ENCODE measurements at places on chromosomes 2 and 18. TPM values are rescaled to one million over a fixed set of nuclear protein-coding genes. Genes with fewer than 3 reads are reported as not detected.

The UGT1A7 gene
- total RNA-seq = not detected

The CRYGD gene
- not detected for total RNA-seq

The BOLL gene
- not detected for total RNA-seq

DNA sequence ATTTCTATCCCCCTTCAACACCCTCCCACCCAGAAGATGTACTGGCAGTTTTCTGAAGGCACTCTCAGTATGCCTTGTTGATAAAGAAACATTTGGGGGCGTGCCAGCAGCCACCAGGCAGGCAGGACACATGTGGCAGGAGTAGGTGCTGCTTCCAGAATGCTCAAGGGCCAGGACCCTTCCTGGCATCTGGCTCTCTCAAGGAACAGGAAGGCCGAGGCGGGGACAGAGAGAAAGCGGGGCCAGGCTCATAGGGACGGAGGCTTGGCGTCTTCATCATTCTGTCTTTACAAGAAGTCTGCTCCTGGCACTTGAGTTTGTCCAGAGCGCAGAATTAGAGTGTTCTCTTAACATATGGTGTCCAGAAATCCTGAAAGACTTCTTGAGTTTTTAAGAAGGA lies 121.6 kb downstream of the FAM210A start:
- no peak for DNase-seq

- peak; percentile 79 for DNase-seq
These were observed 21.7 kb upstream of the BAZ2B start for GRCh38 chr2:159637988-159638501.

- no peak for DNase-seq
These were observed 184.2 kb downstream of the PIEZO2 start for GRCh38 chr18:10965119-10965518.

DNA sequence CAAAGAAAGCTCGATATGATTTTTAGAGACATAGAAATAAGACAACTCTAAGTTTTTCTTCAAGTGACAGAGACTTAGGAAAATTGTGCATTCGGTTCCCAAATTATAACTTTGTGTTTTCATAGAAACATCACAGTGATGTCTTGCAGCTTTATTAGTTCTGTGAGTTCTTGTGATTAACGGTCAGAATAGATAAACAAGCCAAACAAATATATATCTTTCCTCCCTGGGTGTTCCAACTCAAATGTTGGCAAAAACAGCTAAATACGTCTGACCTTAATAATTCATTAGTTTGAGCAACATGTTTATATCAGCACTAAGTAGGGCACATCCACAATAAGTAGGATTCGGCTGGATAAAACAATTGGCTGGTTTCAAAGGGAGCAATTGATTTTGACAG lies 47.6 kb downstream of the DTNA start:
- DNase-seq = no peak

GRCh38 chr2:36805635-36806224 lies 109.2 kb downstream of the VIT start:
- DNase-seq = no peak

GRCh38 chr2:182553483-182553882 lies 126.6 kb upstream of the PDE1A start:
- DNase-seq = no peak
